ENCODE measurements at places on chromosomes 1 and 21. TPM values are rescaled to one million over a fixed set of nuclear protein-coding genes. Genes with fewer than 3 reads are reported as not detected.
A peak's percentile ranks its signal among the peaks of the same experiment; 100 is the strongest.

DNA sequence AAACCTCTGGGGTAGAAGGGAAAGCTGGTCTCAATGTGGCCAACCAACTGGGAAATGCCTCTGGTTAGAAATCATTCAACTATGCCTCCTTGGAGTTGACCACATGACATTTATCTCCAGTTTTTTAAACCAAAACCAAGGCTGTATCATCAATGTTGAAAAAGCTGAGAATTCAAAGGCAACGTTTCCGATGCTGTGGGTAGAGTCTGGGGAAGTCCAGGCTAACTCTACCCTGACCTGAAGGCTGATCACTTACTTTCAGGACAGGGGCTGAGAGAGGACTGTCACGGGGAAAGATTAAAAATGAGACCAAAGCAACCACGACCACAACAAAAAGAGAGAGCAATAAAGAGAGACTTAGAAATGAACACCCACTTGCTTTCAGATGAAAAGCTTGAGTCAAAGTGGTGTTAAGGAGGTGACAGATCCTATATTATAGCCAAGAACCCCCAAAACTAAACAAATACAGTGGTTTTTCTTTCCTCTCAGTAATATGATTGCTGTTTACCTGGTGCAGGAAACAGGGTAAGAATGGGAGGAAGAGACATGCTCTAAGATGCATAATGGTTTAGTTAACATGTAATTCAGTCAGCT is 90.8 kb upstream of the TNFSF4 start:
- peaks cover 20% of the 10 kb centered on the region for H3K4me1 ChIP-seq
- peaks cover 22% of the 10 kb centered on the region for H3K27me3 ChIP-seq
- no peaks in the 10 kb centered on the region for H3K36me3 ChIP-seq
- DNase-seq, result peak; percentile 68

GRCh38 chr1:204477036-204477740 is 17.4 kb downstream of the PIK3C2B start:
- no peak for DNase-seq
- peaks cover 40% of the 10 kb centered on the region for H3K4me1 ChIP-seq
- no peaks in the 10 kb centered on the region for H3K27me3 ChIP-seq
- H3K4me3 ChIP-seq, result no peak overlapping the region
- H3K36me3 ChIP-seq, result peaks cover 4% of the 10 kb centered on the region

The SPRR1A gene
- not detected for total RNA-seq

The UMODL1 gene
- total RNA-seq, result not detected

The KDF1 gene
- not detected for total RNA-seq

- H3K27ac ChIP-seq, result peak overlapping the region; percentile 95
- peak; percentile 72 for DNase-seq
- H3K36me3 ChIP-seq, result peaks cover 58% of the 10 kb centered on the region
- peak overlapping the region; percentile 86 for H3K4me3 ChIP-seq
These were observed 5.5 kb downstream of the TNFRSF1B start for GRCh38 chr1:12172042-12172851.

The EVI5 gene
- 24.6 TPM for total RNA-seq

The TMEM52 gene
- 1.1 TPM for total RNA-seq

The RXRG gene
- not detected for total RNA-seq

Measured in activated CD4-positive, alpha-beta T cell treated with anti-CD3 and anti-CD28 coated beads, Interleukin-2, amount 10 ng/mL, durations not matched to agents 24 days and 14 days (primary cell).